CD4-positive, alpha-beta T cell treated with Interleukin-4 for 1 hour (primary cell): ENCODE measurements at places on chromosomes 7 and 10.

DNA sequence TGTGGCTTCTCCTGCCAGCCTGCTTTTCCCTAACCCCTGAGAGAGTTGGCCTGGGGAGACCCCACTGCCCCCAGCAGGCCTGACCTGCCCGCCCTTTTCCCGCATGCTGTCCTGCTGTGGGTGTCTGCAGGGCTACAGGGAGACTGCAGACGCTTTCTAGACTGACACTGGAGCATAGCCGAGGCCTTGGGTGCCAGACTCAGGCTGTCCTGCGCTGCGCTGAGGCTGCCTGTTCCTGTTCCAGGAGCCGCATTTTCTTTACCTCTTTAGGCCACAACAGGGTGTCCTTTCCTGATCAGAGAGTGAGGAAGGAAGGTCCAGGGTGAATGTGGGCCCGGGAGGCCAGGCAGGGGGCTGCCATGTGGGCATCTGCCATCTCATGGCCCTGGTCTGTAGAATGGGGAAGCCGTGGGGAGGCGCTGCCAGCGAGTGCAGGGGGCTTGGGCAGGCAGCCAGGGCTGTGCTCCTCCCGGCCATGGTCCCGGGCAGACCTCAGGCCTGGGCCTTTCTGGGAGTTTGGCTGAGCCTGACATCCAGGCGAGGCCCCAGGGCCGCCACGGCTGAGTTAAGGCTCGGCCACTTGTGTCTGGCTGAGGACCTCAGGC, 3.6 kb downstream of the PWWP2B start:
- DNase-seq = no peak

GRCh38 chr10:107894516-107894915, 730.0 kb upstream of the SORCS1 start:
- DNase-seq = no peak

GRCh38 chr10:49655099-49655498, 24.4 kb upstream of the C10orf53 start:
- no peak for DNase-seq

DNA sequence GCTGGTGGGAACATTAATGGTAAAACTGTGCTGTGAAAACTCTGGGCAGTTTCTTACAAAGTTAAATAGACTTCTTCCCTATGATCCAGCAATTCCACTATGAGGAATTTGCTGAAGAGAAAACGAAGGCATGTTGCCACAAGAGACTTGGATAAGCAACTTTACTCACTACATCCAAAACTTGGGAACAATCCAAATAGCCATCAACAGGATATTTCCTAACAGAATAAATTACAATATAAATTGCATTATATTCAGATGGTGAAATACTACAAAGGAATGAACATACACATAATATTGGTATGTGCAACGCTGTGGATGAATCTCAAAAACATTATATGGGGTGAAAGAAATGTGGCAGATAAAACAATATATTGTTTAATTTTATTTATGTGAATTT, 21.4 kb upstream of the MKI67 start:
- DNase-seq = no peak

- DNase-seq = no peak
Observed at GRCh38 chr10:61097026-61097425, 153.0 kb upstream of the RHOBTB1 start.

- DNase-seq = no peak
Observed at GRCh38 chr10:104076743-104077160, 8.9 kb downstream of the COL17A1 start.

GRCh38 chr7:130006771-130007170, 44.4 kb downstream of the ZC3HC1 start:
- no peak for DNase-seq

GRCh38 chr10:839550-840205, 91.8 kb downstream of the LARP4B start:
- no peak for DNase-seq

- no peak for DNase-seq
Observed at GRCh38 chr7:144691240-144691639, 144.6 kb downstream of the TPK1 start.

DNA sequence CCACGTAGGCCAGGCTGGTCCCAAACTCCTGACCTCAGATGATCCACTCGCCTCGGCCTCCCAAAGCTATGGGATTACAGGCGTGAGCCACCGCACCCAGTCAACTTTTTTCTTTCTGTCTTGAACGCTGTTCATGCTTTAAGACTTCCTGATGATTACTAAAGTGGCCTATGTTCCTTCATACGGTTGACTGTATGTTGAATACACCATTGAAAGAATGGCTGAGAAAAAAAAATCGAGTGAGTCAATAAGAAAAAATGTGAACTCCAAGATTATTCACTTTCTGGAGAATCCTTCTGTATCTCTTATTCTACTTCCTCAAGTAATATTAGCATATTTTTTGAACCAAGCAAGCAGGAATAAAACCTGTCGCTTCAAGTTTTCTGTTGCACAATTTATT, 955.0 kb downstream of the GATA3 start:
- no peak for DNase-seq

DNA sequence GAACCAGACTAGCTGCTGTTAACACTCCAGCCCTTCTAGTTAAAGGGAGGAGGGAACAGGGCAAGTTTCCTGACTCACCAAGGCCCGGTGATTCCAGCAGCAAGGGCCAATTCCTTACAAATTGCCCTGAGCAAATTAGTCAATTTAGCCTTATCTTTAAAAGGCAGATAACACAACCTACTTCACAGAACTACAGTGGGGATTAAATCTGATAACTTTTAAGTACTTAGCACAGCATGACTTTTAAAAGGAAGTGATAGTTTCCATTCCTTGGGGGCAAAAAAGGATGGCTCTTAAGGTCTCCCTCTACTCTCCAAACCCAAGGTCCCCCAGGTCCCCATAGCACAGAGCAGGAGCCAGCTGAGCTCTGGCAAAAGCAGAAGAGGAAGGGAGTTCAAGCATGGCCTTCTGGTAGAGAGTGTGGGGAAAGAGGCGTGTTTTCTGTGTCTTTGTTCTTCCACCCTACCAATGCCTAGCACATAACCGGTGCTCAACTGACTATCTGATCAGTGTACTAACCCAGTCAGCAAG, 4.0 kb downstream of the CDCA7L start:
- DNase-seq = peak; percentile 41

DNA sequence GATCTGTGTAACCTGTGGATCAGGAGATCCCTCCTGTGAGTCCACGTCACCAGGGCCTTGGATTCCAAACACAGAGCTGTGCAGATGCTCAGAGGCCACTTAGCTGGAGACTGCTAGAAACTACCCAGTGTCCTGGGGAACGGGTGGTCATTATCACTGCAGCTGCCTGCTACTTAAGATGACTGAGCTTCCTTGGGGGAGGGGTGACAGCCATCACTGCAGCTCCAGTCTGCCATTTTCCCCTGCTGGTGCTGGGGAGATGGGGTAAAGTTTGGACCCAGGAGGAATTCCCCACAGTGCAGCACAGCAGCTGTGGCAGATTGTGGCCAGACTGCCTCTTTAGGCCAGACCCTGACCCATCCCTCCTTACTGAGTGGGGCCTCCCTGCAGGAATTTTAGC, 78.8 kb upstream of the VOPP1 start:
- no peak for DNase-seq

- DNase-seq = no peak
Observed at GRCh38 chr10:21771219-21771618, 232.3 kb downstream of the DNAJC1 start.

GRCh38 chr10:79266543-79267312, 80.5 kb upstream of the PPIF start:
- peak; percentile 81 for DNase-seq

DNA sequence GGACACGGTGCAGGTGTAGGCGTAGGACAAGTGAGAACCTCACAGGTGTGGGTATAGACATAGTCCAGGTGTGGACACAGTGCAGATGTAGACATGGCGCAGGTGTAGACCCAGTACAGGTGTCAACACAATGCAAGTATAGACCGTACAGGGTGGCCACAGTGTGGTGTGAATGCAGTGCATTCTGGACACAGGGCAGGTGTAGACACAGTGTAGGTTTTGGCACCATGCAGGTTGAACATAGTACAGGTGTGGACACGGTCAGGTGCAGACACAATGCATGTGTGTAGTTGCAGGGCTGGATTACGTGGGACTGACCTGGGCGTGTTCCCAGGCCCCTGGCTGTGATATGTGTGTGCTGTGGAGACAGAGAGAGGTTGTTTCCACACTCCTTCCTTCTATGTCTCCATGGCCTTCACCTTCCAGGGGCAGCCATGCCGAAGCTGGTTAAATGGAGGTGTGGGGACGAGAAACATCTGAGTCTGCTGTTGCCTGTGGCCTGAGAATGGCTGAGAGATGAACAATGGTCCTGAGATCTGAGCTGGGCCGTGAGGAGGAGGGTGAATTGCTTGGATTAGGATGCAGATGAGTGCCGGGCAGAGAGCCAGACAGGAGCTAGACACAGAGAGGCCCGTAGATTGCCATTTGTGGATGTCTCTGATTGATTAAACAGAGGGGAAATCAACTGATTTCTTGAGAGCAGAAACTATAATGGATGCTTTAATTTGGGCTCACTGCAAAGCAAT, 343.9 kb upstream of the SHH start:
- no peak for DNase-seq

DNA sequence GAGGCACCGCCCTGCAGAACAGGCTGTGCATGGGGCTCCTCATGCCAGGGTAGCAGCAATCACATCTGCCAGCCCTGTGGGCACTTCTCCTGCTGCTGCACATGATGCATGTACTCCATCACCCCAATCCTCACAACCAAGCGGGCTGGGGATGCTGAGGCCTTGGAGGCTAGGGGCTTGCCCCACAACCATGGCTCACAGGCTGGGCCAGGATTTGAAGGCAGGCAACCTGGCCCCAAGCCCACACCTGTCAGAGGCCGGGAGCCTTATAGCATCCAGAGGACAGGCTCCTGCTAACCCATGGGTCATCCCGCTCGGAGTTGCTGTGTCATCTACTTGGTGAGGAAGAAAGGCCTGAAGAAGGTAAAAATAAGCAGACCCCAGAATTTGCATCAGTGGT, 2.2 kb downstream of the POLM start:
- no peak for DNase-seq

DNA sequence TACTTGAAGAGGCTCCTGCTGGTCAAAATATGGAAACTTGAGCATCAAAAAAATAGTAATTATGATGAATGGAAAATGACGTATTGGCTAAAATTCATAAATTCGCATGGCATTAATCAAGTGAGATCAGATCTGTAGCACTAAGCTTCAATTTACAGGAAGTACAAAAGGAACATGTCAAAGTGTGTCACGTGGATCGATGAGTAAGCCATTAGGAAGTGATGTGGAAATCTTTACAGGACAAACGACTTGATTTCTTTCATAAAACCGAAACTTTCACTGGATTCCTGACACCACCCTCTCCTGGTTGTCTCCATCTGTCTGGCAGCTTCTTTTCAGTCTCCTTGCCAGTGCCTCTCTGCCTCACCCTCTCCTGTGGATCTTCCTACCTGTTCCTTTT, 25.8 kb downstream of the AKR1C8 start:
- no peak for DNase-seq

DNA sequence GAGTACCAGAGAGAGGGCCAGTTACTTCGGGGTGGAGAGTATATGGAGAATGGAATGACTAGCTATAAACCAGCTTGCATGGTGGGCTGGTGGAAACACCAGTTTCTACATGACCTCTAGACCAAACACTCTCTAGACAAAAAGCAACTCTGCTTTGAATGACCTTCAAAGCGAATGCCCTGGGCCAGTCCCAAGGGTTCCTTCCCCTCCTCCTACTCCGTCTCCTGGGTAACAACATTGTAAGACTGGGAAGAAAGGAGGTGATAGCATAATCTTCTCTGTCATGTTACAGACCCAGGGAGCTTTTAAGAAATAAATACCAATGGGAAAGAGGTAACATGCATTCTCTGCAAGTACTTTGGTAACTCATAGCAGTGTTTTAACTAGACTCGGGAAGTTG, 7.4 kb downstream of the HK1 start:
- DNase-seq = no peak

- DNase-seq = no peak
Observed at GRCh38 chr10:1233031-1233430, 176.8 kb downstream of the WDR37 start.

GRCh38 chr7:152527610-152528032, 91.8 kb upstream of the KMT2C start:
- DNase-seq = no peak

GRCh38 chr10:24953675-24954074, 1.3 kb upstream of the PRTFDC1 start:
- no peak for DNase-seq

GRCh38 chr10:31536302-31536701, 217.3 kb downstream of the ZEB1 start:
- no peak for DNase-seq

DNA sequence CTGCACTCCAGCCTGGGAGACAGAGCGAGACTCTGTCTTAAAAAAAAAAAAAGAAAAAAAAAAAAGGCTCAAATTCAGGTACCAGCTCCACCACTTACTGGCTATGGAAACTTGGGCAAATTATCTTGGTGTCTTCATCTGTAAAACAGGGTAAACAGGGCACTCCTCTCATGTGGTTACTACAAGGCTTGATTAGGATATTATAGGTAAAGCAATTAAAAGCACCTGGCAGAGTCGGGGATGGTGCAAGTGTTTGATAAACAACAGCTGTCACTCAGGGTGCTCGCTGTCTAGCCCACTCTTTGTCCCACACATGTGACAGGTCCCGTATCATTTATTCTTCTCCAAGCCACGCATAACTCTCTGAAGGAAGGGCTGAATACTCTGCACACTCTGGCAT, 96.9 kb downstream of the SORBS1 start:
- DNase-seq = no peak

DNA sequence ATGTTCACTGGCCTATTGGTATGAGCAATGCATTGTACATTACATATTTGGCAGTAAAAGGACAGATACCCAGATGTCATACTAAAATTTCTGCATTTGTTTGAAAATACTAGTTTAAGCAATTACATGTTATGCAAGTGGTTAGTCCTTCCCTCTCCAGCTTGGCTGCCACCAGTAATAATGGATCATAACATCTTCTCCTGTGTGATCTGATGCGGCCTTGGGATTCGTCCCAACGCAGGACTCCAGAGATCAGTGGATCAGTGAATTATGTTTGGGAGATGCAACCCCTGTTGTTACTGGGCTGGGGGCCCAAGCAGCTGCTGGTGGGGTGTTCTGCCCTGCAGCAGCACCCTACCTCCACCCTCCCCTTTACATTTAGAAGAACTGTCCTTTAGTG, 11.2 kb upstream of the PDK4 start:
- no peak for DNase-seq

DNA sequence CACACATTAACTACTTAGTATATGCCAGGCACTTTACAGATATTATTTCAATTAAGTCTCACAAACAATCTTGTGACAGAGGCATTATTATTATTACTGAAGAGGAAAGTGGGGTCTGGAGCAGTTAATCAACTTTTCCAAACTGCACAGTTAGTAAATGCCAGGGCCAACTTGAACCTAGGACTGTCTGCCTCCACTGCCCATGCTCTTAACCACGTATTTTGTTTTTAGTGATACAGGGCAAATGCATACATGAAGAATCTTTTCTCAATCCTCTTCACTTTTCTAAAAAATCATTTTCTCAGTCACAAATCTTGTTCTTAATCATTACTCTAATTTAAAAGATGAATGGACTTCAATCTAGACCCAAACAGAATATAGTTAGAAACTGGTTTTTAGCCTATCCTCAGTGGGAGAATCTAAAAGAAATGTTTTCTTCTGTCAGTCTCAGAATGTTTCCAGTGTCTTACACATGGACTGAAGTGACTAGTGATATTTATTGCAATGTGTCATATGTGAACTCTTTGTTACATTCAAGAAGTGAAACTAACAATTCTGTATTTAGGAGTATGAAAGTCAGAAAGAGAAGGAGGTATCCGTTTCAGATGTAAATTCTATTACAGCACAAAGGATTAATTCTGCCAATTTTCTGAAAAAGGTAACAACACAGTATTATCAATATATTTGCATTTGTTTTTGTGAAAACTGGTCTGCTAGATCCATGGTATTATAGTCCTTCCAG, 55.5 kb upstream of the CCNJ start:
- no peak for DNase-seq
